Stimulated activated CD4-positive, alpha-beta T cell treated with anti-CD3 and anti-CD28 coated beads, Interleukin-12 subunit alpha, Interleukin-12 subunit beta, amount 100 ng/mL, for 24 hours (primary cell): ENCODE measurements at places on chromosomes 16 and 17.

- no peak for DNase-seq
Measured at GRCh38 chr16:2786061-2786825, 1.1 kb downstream of the PRSS33 start.

DNA sequence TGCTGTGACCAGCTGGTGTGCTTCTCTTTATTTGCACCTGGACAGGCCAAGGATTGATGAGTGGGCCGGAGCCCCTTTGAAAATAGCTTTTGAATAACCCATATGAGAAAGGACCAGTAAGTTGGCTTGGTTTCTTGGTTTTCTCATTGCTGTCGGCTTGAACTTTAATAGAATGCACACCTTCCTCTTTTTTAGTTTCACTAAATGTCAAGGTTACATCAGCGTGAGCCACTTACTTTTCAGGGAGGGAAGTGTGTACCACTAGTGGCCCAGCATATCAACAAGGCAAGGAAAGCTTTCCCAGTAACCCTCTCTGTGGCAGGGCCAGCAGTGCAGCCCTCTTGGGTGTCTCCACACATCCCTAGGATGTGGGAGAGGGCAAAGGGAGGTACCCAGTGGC lies 433.3 kb downstream of the CA10 start:
- no peak for DNase-seq

- no peak for DNase-seq
Measured at GRCh38 chr16:67847064-67847861, at the start of gene CENPT. CENPT (minus strand) TSS chr16:67847693; CDS start chr16:67833859, 13,834 bp downstream.

DNA sequence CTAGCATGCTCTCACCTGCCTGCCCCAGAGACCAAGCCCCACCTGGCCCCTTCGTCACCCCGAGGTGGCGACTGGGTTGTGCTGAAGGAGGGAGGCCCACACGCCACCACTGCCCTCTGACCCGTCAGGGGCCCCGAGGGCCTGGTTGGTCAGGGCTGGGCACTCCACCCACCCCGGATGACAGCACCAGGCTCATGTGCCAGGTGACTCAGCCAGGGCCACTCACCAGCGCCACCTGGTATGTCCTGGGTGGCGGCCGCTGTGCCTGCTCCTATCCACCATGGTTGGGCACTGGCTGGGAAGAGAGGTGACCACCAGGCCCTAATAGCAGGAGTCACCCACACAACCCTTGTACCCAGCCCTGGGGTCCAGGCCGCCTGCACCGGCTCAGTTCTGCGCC lies 68.9 kb downstream of the JPH3 start:
- no peak for DNase-seq

- DNase-seq: peak; percentile 62
Measured at GRCh38 chr17:27601069-27601974, 29.7 kb upstream of the LGALS9 start.

DNA sequence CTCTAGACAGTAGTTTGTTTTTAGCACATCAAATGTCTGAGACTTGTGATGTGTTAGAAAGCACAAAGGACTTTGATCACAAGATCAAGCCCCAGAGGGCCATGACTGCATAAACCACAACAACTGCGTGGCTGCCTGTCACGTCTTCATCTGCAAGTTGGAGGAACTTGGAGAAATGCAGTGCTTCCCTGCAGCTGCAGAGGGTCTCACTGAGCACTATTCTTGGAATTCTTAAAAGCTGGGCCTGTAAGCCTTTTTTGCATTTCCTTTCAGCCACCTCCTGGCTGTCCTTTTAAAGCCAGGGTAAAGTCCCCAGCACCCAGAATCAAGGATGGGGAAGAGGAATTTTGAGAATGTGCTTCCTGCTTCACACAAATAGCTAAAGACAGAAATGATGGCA lies 431.3 kb downstream of the MAF start:
- no peak for DNase-seq

GRCh38 chr17:72233986-72234385 lies 113.2 kb downstream of the SOX9 start:
- DNase-seq: no peak

- peak; percentile 51 for DNase-seq
Measured at GRCh38 chr16:2486645-2487516, 12.0 kb downstream of the TBC1D24 start.

DNA sequence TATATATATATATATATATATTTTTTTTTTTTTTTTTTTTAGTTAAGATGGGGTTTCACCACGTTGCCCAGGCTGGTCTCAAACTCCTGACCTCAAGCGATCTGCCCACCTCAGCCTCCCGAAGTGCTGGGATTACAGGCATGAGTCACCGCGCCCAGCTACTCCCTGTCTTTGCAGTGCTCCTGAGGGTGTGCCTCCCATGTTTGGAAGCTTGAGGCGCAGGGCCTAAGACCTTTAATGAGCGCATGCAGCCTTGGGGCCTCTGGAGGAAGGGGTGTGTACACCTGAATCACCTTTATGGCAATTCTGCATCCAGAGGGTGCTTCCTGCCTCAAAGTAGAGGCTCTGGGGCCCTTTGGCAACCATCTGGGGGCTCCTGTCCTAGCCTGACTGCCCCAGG lies 219.4 kb upstream of the CIBAR2 start:
- DNase-seq: no peak

GRCh38 chr17:78348055-78348770 lies 11.7 kb downstream of the SOCS3 start:
- DNase-seq: no peak

DNA sequence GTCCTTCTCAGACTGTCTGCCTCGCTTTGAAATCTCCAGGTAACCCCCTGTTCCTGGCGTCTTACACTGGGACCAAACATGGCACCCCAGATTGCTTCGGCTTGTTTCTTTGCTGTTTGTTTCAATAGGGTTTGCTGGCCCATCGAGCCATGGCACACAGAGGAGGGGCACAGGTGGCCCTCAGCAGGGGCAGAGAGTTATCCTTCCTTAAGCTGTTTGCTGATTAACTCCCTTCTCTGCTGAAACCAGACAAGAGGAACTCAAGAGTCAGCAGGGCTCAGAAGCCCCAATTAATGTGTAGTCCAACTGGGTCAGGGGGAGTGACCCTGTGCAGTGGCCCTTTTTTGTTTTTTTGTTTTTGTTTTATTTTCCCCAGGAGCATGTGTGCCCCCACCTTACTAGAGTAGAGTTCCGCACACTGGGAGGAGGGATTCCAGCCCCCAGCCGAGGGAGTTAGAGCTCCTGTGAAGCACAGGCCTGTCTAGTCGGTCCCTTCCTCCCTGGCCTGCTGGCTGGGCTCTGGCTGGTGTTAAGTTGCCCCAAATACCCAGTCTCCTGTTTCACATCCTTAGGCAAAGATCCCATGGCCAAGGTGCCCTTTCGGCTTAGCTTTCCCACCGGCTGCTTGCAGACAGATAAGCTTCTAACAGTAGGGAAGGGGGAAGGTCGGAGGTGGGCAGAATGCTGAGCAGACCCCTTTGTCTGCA lies 39.3 kb downstream of the YPEL2 start:
- DNase-seq: no peak

- no peak for DNase-seq
Measured at GRCh38 chr17:50027172-50027880, 28.6 kb upstream of the ITGA3 start.

DNA sequence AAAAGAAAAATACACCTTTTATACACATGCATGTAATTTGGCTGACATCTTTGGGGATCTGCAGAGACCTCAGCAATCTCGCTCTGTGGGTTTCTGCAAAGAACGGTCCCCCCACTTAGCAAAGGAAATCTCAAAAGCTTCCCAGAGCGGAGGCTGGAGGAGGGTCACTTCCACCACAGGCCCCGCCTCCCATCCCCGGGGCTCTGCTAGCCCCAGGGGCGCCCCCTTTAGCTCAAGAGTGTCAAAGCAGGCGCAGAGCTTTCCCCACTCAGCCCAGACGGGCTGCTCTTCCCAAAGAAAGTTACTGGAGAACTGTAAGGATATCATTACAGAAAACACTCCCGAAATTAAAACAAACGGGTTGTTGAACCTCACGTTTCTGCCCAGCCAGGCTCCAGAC lies 11.4 kb downstream of the SLC13A5 start:
- no peak for DNase-seq

- no peak for DNase-seq
Measured at GRCh38 chr16:11136600-11136999, 119.4 kb downstream of the SOCS1 start.

- DNase-seq: no peak
Measured at GRCh38 chr16:28586466-28586865, 10.4 kb downstream of the SULT1A2 start.

DNA sequence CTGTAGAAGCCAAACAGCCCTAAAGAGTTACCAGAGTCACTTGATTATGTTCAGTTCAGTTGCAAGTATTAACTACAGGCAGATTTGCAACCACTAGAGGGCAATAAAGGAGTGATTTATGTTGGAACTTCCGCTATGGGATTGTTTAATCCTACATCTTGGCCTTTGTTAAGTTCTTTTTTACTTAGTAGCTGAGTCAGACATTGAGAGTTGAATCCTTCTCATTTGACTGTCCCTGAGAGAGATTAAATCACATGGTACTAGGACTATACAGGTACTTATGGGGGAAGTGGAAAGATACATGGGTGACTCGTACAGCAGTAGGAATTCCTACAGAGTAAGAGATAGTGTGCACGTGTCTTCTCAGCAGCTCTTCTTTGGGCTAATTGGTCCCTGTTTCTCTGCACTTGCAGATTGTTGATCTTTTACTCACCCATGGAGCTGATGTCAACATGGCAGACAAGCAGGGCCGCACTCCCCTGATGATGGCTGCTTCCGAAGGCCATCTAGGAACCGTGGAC lies 40.3 kb downstream of the CYB561 start:
- no peak for DNase-seq

DNA sequence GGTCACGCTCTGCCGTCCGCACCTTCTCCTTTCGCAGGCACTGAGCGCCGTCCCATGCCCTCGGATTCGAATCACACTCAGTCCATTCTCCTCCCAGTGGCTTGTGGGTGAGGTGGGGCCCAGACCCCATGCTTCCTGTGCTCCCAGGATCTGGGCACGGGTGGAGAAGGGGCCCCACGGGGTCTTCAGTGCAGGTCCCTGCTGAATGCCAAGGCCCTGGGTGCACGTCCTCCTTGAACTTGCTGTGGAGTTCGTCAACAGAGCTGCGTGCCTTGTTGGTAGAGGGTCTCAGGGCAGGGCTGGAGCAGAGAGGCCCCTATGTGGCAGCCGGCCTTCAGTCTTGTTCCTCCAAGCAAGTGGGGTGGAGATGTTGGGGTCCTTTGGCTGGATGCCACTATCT lies 7.3 kb upstream of the MC1R start:
- DNase-seq: no peak

GRCh38 chr16:3035972-3036725 lies 595 bp downstream of the BICDL2 start:
- DNase-seq: no peak

- no peak for DNase-seq
Measured at GRCh38 chr17:33671491-33671890, 378.4 kb upstream of the ASIC2 start.

DNA sequence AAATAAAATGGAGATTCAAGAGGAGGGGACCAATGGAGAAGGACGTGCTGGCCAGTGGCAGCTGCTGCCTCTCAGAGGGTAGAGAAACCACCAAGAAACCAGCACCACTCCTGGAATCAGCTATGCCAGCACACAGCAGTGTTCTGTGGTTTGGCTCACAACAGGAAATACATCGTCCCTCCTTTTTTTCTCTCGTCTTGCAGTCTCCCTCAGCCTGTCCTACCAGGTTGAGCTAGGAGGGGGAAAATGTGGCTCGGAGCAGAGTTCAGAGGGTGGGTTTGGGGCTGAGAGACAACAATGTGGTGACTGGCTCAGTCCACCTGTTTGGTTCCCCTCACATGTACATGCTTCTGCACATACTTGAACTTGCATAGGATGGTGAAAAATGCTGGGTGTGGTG lies 19.9 kb upstream of the SLC16A5 start:
- no peak for DNase-seq

- peak; percentile 32 for DNase-seq
Measured at GRCh38 chr16:31487720-31488467, 5.0 kb downstream of the SLC5A2 start.

DNA sequence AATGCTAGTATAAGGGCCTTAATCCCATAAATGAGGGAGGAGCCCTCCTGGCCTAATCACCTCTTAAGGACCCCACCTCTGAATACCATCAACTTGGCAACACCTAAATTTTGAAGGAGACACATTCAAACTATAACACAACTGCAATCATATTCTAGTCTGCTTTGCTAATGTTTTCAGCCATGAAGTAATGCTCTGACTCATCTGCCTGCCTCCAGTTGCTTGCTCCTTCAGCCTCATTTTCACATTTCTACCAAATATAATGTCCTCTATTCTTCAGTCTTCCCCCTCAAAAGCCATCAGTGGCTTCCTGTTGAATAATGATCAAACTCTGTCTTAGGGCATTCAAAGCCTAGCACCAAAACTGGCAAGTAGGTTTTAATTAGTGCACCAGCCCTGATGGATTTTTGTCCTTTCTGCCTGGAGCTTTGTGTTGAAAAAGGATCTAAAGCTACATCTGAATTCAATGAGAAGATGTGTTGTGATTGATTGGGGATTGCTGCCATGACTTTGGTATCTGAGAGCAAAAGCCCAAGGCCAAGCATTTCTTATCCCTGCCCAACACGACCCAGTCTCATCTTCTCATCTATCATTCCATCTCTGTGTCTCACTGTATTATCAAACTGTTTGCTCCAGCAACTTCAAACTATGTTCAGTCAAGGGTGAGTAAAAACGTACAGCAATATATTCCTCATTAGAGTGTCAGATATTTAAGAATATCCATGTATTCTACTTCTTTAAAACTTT lies 140.8 kb upstream of the ELAC2 start:
- no peak for DNase-seq

DNA sequence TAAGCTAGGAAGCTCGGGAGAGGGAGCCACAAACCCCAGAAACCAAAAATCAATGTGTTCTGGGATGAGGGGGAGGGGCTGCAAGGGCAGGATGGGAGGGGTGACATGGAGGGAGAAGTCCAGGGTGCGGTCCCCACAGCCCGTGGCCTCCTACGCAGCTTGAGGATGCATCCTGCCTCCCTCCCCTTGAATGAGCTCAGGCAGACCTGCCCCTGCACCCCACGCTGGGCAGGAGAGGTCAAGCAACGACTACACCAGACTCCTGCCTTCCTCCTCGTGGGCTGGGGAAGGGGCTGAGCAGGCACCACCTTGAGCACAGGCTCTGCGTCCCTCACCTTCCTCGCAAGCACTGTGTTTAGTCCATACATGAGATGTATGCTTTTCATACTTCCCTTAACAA lies 3.9 kb downstream of the ANKRD13B start:
- no peak for DNase-seq

- no peak for DNase-seq
Measured at GRCh38 chr17:76139801-76140660, 1.0 kb downstream of the FOXJ1 start.

- peak; percentile 29 for DNase-seq
Measured at GRCh38 chr17:8894673-8895578, 27.5 kb upstream of the PIK3R6 start.
